ENCODE measurements at places on chromosomes 2 and 18.

DNA sequence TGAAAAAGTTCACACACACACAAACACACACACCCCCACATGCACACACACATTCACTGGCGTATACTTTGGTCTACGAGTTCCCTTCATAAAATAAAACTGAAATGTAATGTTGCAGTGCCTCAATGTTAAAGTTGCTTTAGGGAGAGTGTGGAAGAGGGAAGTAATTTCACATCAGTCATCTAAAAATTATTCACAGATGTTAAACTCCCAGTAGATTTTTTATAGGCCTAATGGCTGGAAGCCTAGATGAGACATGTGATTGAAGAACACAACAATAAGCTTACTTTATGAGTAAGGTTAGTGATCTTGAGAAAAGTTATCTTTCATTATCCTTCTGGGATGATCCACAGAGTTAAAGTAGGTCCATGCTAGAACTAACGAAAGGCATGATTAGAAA is 506.7 kb upstream of the CNTNAP5 start:
- H3K27me3 ChIP-seq = no peaks in the 10 kb centered on the region
- H3K4me1 ChIP-seq = no peaks in the 10 kb centered on the region
- H3K4me3 ChIP-seq = no peak overlapping the region
- H3K36me3 ChIP-seq = no peaks in the 10 kb centered on the region

GRCh38 chr2:6864923-6865345 is 773 bp downstream of the CMPK2 start:
- H3K27ac ChIP-seq = peak overlapping the region; percentile 96
- peaks cover 79% of the 10 kb centered on the region for H3K36me3 ChIP-seq
- peaks cover 66% of the 10 kb centered on the region for H3K4me1 ChIP-seq

DNA sequence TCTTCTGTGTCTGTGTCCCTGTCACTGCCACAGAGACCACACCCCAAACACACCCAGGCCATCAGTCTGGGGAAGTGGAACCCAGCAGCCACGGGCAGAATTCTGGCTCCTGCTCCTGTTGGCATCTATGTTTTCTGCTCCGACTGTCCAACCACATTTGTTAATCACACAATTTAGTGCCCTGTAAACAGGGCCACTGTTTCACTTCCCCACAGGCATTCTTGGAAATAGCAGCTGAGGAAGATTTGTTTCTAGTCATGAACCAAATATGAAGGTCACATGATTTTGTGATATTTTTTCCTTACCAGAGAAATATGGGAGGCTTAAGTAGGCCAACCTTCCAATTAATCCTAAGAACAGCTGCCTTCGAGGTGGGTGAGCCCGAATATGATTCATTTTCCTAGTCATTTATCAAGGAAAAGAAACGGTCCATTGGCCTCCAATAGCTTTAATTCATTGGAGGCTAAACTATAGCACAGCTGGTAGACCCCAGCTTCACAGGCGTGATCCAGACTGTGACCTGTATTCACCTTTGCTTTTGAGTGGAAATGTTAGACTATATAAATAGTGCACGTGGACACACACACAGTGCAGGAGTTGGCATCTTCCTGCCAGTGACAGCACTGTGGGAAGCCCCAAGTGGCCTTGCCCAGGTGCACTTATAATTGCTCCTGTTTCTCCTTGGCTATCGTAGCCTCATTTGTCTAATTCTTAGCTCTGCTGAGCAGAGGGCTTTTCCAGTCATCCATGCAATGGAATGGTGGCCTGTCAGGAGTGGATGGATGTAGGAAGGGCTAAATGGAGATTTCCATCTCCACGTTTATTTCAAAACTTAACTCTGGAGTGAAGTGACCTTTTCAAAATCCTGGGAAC is 267.9 kb downstream of the LPIN1 start:
- H3K4me3 ChIP-seq = no peak overlapping the region
- no peak overlapping the region for H3K27ac ChIP-seq
- H3K27me3 ChIP-seq = peaks cover 81% of the 10 kb centered on the region
- no peaks in the 10 kb centered on the region for H3K4me1 ChIP-seq
- DNase-seq = no peak

DNA sequence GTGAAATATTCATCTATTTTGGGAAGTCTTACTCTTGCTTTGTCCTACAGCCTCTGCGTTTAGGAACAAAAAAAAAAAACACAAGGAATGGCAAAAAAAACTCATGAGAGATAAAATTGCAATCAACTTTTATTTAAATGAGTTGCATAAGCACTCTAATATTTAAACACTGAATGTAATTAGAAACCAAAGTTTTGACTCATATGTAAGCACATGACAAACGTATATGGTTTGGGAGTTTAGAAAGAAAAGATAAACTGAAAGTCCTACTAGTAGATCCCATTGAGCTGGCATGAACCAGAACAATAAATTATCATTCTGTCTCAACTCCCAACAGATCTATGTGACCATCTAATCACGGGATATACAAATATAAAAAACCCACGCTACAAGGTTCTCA is 44.8 kb downstream of the REV1 start:
- H3K4me3 ChIP-seq = no peak overlapping the region
- DNase-seq = no peak
- H3K4me1 ChIP-seq = peaks cover 11% of the 10 kb centered on the region
- peaks cover 18% of the 10 kb centered on the region for H3K36me3 ChIP-seq
- no peak overlapping the region for H3K27ac ChIP-seq

GRCh38 chr18:54150226-54150625 is 74.2 kb downstream of the MBD2 start:
- H3K36me3 ChIP-seq = peaks cover 49% of the 10 kb centered on the region
- no peak for DNase-seq
- H3K4me1 ChIP-seq = peaks cover 40% of the 10 kb centered on the region
- H3K27me3 ChIP-seq = no peaks in the 10 kb centered on the region
- peak overlapping the region; percentile 48 for H3K27ac ChIP-seq

- no peaks in the 10 kb centered on the region for H3K27me3 ChIP-seq
- no peak for DNase-seq
- no peaks in the 10 kb centered on the region for H3K36me3 ChIP-seq
- no peaks in the 10 kb centered on the region for H3K4me1 ChIP-seq
- H3K4me3 ChIP-seq = no peak overlapping the region
These were observed 1377.6 kb upstream of the PIK3C3 start for GRCh38 chr18:40577239-40577980.

- H3K27me3 ChIP-seq = no peaks in the 10 kb centered on the region
- H3K4me1 ChIP-seq = no peaks in the 10 kb centered on the region
- H3K4me3 ChIP-seq = no peak overlapping the region
- no peaks in the 10 kb centered on the region for H3K36me3 ChIP-seq
These were observed 74.1 kb downstream of the EMX1 start for GRCh38 chr2:72991439-72991725.

- H3K27ac ChIP-seq = no peak overlapping the region
- DNase-seq = no peak
- no peaks in the 10 kb centered on the region for H3K36me3 ChIP-seq
- H3K27me3 ChIP-seq = peaks cover 5% of the 10 kb centered on the region
These were observed 253.0 kb upstream of the NCKAP5 start for GRCh38 chr2:133821107-133821760.

- no peak overlapping the region for H3K27ac ChIP-seq
- peaks cover 5% of the 10 kb centered on the region for H3K4me1 ChIP-seq
- DNase-seq = peak; percentile 45
- H3K27me3 ChIP-seq = peaks cover 5% of the 10 kb centered on the region
- H3K4me3 ChIP-seq = no peak overlapping the region
These were observed 46.3 kb upstream of the VIT start for GRCh38 chr2:36650031-36650829.

- H3K27me3 ChIP-seq = peaks cover 4% of the 10 kb centered on the region
- no peak overlapping the region for H3K4me3 ChIP-seq
- H3K36me3 ChIP-seq = no peaks in the 10 kb centered on the region
- no peak for DNase-seq
These were observed 281.0 kb downstream of the AFF3 start for GRCh38 chr2:99861376-99861760.

DNA sequence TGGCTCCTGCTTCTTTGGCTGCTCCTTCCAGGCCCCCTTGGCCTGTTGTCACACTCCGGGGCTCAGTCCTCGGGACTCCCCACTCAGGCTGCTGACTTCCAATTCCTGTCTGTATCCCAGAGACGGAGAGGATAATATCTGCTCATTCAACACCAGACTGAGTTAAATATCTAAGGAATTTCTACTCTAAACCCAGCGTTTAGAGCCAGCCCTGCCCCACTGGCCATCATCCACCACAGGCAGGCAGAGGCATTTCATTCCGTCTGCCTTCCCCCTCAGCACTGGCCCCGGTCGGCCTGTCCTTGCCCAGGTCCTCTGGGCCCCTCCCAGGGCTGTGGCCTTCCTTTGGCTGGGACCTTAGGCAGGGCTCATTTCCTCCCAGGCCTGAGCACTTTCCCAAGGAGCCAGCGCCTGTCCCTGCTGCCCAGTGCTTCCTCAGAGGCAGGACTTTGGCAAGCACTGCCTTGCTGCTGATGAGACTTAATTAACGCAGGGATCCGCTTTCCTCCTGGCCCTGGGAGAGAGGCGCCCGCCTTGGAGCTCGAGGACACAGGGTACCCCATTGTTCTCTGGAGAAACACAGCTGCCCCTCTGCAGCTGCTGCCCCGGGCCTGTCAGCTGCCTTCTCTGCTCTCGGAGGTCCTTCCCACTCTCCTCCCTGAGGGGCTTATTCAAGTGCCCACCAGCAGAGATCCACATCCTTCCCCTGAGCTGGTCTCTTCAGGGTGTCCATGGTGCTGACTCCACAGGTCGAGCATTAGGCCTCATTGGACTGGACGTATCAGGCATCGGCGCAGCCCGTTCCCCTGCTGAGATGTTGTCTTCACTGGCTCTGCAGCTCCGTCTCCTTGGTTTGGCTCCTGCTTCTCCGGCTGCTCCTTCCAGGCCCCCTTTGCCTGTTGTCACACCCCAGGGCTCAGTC is 42.8 kb downstream of the ATOH8 start:
- peaks cover 41% of the 10 kb centered on the region for H3K27me3 ChIP-seq
- H3K4me1 ChIP-seq = no peaks in the 10 kb centered on the region
- no peak overlapping the region for H3K4me3 ChIP-seq
- H3K27ac ChIP-seq = no peak overlapping the region

- no peaks in the 10 kb centered on the region for H3K27me3 ChIP-seq
- no peaks in the 10 kb centered on the region for H3K36me3 ChIP-seq
- no peaks in the 10 kb centered on the region for H3K4me1 ChIP-seq
- no peak for DNase-seq
- no peak overlapping the region for H3K27ac ChIP-seq
These were observed 362.0 kb downstream of the FSIP2 start for GRCh38 chr2:186100636-186101035.

DNA sequence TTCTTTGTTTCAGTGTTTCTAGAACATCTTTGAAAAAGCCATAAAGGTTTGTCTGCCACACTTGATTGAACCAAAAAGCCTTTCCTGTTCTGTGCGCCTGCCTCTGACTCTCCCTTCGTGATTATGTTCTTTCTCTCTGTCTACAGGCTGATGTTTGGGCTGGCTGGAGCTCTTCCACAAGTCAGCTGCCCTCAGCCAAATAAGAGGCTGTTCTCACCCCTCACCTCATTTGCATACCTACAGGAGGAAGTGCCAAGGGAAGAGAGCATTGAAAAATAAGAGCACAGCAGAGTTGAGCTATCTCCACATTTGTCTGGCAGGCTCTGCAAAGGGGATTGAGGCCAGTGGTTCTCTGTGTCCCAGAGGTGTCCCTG is 15.8 kb downstream of the INPP5D start:
- H3K36me3 ChIP-seq = peaks cover 49% of the 10 kb centered on the region
- H3K4me1 ChIP-seq = peaks cover 42% of the 10 kb centered on the region
- peak; percentile 57 for DNase-seq
- H3K27me3 ChIP-seq = no peaks in the 10 kb centered on the region

GRCh38 chr2:215367662-215368492 is 56.0 kb downstream of the ATIC start:
- no peak overlapping the region for H3K4me3 ChIP-seq
- no peaks in the 10 kb centered on the region for H3K4me1 ChIP-seq
- no peak for DNase-seq

DNA sequence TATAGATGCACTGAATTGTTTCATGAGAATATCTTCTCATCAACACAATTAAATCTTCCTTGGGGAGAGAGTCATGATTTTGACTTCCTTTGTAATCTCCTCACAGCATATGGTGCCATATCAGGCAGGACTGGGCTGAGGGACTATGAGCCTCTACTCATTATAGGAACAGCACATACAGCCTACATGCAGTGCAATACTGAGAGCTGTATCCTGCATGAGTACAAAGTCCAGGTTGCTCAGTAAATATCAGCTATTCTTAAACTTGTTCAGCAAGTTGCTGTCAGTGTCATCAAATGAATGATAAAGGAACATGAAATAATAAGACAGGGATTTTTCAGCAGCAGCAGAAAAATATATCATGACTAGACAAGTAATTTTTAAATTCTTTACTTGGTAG is 10.8 kb downstream of the DLGAP1 start:
- H3K4me3 ChIP-seq = no peak overlapping the region
- DNase-seq = no peak
- H3K36me3 ChIP-seq = no peaks in the 10 kb centered on the region
- no peaks in the 10 kb centered on the region for H3K27me3 ChIP-seq
- no peak overlapping the region for H3K27ac ChIP-seq

- H3K4me3 ChIP-seq = no peak overlapping the region
- H3K36me3 ChIP-seq = no peaks in the 10 kb centered on the region
- peaks cover 78% of the 10 kb centered on the region for H3K27me3 ChIP-seq
- H3K27ac ChIP-seq = no peak overlapping the region
- no peaks in the 10 kb centered on the region for H3K4me1 ChIP-seq
- no peak for DNase-seq
These were observed 69.5 kb downstream of the ANTXR1 start for GRCh38 chr2:69082430-69082997.

GRCh38 chr2:2681711-2682251 is 350.7 kb upstream of the MYT1L start:
- peaks cover 14% of the 10 kb centered on the region for H3K27me3 ChIP-seq
- no peak for DNase-seq
- H3K4me3 ChIP-seq = no peak overlapping the region
- H3K36me3 ChIP-seq = no peaks in the 10 kb centered on the region
- no peaks in the 10 kb centered on the region for H3K4me1 ChIP-seq
- H3K27ac ChIP-seq = no peak overlapping the region

DNA sequence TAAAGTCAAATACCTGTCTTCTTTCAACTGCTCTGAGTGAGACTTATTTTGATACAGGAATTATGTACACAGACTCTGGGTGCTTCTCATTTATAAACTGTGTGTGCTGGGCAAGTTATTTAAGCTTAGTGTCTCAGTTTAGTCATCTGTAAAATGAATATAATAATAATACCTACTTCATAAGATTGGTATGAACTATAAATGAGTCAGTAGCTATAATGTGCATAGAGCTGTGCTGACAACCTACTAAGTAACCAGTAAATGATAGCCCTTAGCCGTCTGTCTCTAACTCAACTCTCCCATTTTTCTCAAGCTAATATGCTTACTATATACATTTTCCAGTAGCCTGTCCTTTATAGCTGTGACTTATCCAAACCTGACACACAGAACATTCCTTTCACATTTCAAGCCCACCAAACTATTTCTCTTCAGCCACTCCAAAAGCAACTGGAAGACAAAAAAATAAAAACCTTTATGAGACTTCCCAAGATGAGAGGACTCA is 319.8 kb downstream of the ETAA1 start:
- no peaks in the 10 kb centered on the region for H3K4me1 ChIP-seq
- no peak overlapping the region for H3K4me3 ChIP-seq
- H3K27ac ChIP-seq = no peak overlapping the region
- no peak for DNase-seq
- no peaks in the 10 kb centered on the region for H3K36me3 ChIP-seq

Measured in activated CD8-positive, alpha-beta memory T cell treated with anti-CD3 and anti-CD28 coated beads, Interleukin-2, amount 10 ng/mL, durations not matched to agents 7 days and 5 days (primary cell).